Fibroblast of mammary gland (primary cell): ENCODE measurements at places on chromosomes 12 and 14.

DNA sequence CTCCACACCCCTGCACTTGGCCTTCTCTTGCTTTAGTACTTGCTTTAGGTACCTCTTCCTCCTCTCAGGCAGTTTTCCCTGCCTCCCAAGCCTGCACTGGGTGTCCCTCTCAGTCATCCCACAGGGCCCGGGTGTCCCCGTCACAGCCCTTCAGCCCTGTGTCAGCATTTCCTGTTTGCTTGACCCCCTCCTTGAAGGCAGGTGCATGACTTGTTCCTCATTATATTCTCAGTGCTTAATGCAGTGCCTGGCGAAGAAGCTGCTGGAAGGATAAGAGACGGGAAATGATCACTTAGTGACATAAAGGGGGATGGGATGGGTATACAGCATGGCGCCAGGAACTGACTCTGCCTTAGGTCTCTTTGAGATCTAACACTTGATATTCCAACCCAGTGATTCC, 61.5 kb downstream of the IQSEC3 start:
- DNase-seq = no peak

DNA sequence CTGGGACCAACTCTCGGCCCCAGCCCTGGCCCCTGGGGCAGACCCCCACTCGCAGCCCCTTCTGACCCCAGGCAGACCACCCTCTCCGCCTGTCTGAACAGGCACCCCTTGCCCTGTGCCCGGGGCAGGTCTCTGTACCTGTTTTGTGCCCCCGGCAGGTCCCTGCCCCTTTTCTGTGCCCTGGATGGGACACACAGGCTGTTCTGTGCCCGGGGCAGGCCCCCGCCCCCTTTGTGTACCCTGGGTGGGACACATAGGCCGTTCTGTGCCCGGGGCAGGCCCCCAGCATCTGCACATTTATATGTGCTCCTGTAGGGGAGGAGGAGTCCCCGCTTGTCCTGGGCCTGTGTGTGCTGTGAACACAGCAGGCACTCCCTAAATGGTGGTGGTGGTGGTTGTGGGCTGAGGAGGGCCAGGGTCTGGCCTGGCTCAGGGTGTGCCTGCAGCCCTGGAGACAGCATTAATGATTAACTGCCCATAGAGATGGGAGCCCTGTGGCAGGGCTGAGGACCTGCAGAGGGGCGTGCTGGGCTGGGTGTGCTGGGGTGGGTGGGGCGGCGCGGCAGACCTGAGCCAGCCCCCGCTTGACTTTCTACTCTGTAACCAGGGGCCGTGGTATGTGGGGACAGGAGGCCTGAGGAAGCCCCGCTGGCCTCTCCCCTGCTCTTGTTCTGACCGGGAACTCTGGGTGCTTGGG, 3.7 kb downstream of the FBRSL1 start:
- no peak for DNase-seq

DNA sequence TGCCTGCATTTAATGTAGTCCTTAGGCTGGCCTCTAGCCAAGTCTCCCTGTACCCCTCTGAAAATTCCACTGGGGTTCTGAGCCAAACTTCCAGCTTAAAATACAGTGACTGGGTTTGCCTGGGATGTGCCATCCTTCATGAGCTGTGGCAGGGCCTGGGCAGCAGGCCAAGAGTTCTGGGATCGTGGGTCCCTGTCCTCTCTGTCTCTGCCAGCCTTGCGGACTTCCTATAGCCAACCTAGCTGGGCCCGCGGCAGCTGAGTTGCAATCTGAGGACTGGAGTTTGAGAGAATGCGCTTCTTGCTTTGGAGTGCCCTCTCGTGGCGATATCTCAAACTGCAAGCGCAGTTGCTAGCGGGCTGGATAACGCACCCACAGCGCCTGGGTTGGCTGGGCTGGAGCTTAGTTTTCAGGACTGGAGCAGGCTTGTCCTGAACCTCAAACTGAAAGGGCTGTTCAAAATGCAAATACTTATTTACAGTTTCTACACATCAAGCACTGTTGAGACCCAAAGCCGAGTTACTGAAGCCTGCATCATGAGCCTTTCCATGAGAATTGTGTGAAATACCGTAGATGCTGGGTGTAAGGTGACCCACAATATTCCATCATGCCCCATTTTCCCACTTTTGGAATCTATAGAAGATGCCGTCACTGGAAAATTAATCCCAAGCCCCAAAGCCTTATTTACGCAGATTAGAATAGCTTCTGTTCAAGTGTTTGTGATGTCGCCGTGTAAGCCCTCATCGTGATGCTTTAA, 7.3 kb upstream of the IFI27L2 start:
- DNase-seq = peak; percentile 80

GRCh38 chr14:91867316-91867988, at the start of gene TC2N:
TSS of gene TC2N (minus strand) at chr14:91867536. CDS start at chr14:91813769, 53,767 bp downstream.
- DNase-seq = no peak

DNA sequence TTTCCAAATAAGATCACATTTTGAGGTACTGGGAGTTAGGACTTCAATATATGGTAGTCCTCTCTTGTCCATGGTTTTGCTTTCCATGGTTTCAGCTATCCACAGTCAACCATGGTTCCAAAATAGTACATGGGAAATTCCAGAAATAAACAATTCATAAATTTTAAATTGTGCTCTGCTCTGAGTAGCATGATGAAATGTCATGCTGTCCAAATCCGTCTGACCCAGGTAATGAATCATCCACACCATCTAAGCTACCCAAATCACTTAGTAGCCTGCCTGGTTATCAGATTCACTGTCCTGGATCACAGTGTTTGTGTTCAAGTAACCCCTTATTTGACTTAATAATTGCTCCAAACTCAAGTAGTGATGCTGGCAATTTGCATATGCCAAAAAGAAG, 197.9 kb downstream of the TMTC3 start:
- peak; percentile 72 for DNase-seq

GRCh38 chr14:38297681-38298080, 41.8 kb upstream of the CLEC14A start:
- DNase-seq = peak; percentile 57

DNA sequence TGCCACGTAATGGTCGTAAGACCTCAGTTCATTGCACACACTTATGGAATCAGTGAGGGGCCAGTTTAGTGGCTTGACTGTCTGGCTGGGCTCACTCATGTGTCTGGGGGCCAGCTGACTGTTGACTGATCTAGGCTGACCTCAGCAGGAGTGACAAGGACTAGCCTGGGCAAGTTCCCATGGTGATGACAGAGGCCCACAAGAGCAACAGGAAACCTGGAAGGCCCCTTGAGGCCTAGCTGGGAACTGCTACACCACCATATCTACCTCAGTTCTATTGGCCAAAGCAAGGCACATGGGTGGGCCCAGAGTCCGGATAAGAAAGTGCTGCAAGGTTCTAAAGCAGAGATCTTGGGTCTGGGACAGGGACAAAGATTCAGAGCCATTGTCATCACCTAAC, 21.3 kb upstream of the RFLNA start:
- DNase-seq = peak; percentile 64

GRCh38 chr12:95943330-95943842, at the start of gene AMDHD1:
TSS of gene AMDHD1 (plus strand) at chr12:95943331. CDS start at chr12:95943399, 68 bp downstream.
- DNase-seq = peak; percentile 36

GRCh38 chr12:54368709-54369596, 4.7 kb upstream of the GPR84 start:
- DNase-seq = peak; percentile 88

- no peak for DNase-seq
Observed at GRCh38 chr14:81144824-81145603, 75.7 kb downstream of the GTF2A1 start.

GRCh38 chr14:61607570-61608244, 87.6 kb upstream of the HIF1A start:
- DNase-seq = no peak

GRCh38 chr12:53568809-53569557, 57.2 kb downstream of the ATF7 start:
- DNase-seq = peak; percentile 43

- DNase-seq = no peak
Observed at GRCh38 chr12:114443607-114444421, 37.9 kb upstream of the TBX5 start.

GRCh38 chr12:46617167-46617566, 208.6 kb downstream of the SLC38A4 start:
- peak; percentile 88 for DNase-seq

- DNase-seq = no peak
Observed at GRCh38 chr12:132783917-132784531, 22.4 kb upstream of the ANKLE2 start.

DNA sequence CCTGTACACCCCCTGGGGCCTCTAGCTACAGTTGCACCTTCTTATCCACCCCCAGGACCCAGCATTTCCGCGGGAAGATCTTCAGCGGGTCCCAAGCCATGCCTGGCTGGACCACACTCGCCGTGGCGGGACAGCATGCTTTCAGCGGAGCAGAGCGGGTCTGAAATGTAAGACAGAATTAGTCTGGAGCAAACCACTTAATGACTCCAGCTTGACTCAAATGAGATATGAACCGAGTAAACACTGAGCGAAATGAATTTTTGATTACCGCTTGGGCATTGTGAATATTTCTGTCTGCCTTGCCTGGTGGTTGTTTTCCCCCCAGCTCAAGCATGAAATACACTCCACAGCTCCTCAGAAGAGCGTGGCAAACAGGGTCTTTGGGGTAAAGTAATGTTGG, 60.8 kb downstream of the SLC24A4 start:
- no peak for DNase-seq

GRCh38 chr14:50954811-50955372, 10.6 kb upstream of the PYGL start:
- DNase-seq = peak; percentile 81

DNA sequence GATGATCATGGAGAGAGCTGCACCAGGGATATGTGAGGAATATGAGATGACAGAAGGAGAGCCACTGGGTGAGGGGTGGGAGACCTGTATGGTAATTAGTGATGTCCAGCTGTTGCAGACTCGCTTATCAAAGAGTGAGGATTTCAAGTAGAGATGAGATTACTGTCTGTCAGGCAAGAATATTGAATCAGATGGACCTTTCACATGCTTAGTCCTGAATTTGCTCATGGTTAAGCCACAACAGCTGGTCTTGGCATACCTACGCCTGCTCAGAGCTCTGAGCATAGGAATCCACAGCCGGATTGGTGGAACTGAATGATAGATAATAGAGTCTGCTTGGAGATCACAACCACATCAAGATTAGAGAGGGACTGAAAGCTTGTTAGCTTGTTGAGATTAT, 115.2 kb upstream of the ARHGAP5 start:
- DNase-seq = no peak

DNA sequence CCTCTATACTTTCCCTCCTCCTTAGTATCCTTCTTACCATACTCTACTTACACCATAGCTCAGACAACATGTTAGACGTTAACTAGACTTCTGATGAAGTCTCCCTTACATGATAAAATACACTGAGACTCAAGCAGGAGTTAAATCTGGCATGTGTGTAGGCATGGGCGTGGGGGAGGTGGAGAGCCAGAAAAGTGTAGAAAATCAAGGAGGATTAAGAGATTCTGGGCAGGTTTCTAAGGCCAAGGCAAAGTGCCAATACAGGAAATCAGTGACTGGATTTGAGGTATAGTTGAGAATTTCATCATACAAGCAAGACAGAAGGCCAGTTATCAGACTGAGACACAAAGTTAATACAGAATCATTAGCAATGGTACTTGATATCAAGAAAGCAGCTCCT, 37.4 kb downstream of the EPS8 start:
- peak; percentile 41 for DNase-seq

DNA sequence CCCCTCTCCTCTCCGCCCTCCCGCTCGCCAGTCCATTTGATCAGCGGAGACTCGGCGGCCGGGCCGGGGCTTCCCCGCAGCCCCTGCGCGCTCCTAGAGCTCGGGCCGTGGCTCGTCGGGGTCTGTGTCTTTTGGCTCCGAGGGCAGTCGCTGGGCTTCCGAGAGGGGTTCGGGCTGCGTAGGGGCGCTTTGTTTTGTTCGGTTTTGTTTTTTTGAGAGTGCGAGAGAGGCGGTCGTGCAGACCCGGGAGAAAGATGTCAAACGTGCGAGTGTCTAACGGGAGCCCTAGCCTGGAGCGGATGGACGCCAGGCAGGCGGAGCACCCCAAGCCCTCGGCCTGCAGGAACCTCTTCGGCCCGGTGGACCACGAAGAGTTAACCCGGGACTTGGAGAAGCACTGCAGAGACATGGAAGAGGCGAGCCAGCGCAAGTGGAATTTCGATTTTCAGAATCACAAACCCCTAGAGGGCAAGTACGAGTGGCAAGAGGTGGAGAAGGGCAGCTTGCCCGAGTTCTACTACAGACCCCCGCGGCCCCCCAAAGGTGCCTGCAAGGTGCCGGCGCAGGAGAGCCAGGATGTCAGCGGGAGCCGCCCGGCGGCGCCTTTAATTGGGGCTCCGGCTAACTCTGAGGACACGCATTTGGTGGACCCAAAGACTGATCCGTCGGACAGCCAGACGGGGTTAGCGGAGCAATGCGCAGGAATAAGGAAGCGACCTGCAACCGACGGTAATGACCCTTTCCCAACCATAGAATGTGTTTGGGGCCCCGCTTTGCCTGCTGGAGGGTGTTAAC, 615 bp downstream of the CDKN1B start:
- no peak for DNase-seq

- peak; percentile 91 for DNase-seq
Observed at GRCh38 chr14:71753126-71753830, 179.0 kb upstream of the RGS6 start.

- DNase-seq = no peak
Observed at GRCh38 chr14:72717220-72717619, 176.7 kb downstream of the DPF3 start.

DNA sequence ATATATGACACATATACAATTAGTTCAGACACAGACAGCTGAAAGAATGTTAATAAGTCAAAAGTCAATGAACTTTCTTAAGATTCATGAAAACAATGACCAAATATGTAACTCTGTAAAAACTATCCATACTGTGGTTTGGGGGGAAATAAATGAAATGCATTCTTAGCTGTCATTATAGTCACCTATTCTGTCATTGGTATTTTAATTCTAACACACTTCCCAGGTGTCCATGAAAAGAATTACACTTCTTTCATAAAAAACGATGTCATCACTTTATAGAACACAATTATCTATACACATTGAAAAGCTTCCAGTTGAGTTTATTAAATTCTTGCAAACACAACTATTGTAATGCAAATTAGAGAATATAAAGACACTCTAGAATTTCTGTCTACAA, 35.8 kb downstream of the PPFIA2 start:
- no peak for DNase-seq

DNA sequence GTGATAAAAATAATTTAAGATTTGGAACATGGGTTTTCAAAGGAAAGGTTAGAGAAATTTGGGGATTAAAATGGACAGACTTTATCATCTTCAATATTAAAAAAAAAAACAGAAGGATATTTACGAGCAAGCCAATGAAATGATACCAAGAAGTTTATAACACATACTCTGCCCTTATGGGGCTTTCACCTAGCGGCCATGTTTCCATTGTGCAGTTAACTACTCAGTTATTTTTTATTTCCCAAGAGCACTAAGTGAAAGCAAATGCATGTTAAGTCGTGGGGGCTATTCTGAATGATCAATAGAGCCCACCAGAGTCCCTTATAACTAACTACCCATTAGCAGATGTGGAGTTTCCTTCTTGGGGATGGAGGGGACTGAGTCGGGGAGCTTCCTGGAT, 53.9 kb downstream of the ETV6 start:
- no peak for DNase-seq

DNA sequence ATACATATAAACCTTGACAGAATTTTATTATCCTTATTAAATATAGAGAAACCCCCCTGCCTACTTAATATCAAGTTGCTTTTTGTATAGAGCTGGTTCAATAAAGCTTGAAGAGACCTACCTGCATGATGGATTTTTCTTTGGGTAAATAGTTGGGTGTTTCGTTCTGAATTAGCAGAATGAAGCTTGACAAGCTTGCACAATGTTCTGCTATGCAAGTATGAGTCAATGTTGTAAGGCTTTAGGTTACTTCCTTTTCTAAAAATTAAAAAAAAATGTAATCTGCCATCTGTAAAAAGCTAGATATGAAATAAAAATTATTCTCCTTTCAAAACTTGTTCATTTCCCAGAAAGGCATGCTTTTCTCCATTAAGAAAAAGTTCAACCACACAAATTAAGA, 1662.6 kb upstream of the SEL1L start:
- DNase-seq = no peak
